ENCODE measurements at places on chromosomes 1 and 21.

GRCh38 chr1:85091671-85092280, 43.5 kb upstream of the MCOLN3 start:
- no peak for ATAC-seq

DNA sequence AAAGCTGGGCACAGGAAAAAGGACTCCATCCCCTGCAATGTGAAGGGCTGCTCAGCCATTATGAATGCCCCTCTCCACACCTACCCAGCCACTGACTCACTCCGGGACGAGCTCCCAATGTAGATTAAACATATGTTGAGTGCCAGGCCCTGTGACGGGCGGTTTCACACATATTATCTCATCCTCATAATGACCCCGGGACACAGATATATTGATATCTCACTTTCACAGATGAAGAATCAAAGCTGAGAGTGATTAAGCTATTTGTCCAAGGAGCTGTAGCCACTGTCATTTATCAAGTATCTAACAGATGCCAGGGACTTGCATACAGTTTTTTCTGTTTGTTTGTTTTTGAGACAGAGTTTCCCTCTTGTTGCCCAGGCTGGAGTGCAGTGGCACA, 35.0 kb upstream of the SLC30A1 start:
- peak; percentile 28 for ATAC-seq

DNA sequence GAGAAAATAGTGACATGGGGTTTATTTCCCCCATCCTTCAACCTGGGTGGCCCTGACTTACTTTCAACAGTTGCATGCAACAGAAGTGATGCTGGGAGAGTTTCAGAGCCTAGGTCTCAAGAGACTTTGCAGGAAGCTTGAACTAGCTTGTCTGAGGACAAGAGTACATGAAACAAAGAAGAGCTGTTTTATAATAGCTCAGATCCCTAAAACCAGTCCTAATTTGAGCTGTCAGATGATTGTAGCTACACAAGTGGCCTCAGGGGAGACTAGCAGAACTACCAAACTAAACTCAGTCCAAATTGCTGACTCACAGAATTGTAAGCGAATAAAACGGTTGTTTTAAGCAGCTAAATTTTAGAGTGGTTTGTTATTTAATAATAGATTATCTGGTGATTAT, 17.1 kb downstream of the RC3H1 start:
- peak; percentile 36 for ATAC-seq

- ATAC-seq, result peak; percentile 69
Measured at GRCh38 chr1:27349784-27350662, 8.2 kb downstream of the SYTL1 start.

DNA sequence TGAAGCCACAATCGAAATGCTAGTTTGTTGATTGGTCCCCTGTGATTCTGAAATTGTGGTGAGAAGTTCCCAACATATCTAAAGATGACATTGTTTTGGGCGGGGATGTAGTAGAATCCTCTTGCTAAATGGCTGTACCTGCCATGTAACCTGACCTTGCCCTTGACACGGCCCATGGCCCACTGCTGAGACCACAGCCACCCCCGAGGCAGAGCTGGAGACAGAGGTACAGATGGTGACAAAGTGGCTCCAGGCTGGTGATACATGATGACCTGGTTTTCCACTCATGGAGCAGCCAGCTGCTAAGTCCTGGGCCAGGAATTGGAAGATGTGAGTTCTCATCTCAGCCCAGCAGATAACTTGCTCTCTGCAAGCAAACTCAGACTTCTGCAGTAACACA, 226.5 kb downstream of the FOXD2 start:
- ATAC-seq, result no peak

DNA sequence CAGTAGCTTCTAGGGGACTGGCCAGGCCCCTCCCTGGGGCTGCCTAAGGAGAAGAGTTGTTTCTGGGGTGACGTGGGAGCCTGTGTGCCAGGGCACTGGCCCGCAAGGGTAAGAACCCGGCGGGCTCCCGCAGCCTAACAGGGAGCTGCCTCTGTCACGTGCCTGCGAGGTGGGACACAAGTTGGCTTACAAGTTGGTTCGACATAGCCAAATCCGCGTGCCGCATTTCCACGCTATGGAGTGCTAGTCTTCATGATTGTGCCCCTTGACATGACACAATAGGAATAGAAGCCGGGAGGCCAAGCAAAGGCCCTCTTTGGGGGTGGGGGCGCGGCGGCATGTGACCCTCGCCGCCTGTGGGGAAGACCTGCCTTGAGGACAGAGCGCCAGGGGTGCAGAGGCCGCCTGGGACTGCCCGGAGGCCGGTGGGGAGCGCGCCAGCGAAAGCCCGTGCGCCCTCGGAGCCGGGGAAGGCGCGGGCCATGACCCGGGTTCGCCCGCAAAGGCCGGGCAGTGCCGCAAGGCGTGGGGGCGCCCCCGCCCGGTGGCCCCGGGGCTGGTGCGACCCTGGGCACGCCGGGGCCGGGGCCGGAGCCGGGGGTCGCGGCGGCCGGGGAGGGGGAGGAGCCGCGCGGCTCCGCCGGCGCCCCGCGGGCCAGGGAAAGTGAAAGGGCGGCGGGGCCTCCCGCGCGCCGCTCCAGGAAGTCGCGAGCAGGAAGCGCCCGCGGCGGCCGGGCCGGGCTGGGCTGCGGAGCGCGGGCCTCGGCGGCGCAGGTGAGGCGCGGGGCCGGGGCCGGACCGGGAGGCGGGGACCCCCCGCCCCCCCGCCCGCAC, at the start of gene SLC37A1:
TSS of gene SLC37A1 (plus strand) at position 702 of the 834 bp plus-strand sequence. CDS start 4,603 bp downstream, outside the sequence.
- peak; percentile 50 for ATAC-seq

GRCh38 chr1:218426343-218426657, 81.2 kb downstream of the TGFB2 start:
- ATAC-seq, result no peak

GRCh38 chr1:185427264-185427663, 110.2 kb upstream of the IVNS1ABP start:
- peak; percentile 16 for ATAC-seq

DNA sequence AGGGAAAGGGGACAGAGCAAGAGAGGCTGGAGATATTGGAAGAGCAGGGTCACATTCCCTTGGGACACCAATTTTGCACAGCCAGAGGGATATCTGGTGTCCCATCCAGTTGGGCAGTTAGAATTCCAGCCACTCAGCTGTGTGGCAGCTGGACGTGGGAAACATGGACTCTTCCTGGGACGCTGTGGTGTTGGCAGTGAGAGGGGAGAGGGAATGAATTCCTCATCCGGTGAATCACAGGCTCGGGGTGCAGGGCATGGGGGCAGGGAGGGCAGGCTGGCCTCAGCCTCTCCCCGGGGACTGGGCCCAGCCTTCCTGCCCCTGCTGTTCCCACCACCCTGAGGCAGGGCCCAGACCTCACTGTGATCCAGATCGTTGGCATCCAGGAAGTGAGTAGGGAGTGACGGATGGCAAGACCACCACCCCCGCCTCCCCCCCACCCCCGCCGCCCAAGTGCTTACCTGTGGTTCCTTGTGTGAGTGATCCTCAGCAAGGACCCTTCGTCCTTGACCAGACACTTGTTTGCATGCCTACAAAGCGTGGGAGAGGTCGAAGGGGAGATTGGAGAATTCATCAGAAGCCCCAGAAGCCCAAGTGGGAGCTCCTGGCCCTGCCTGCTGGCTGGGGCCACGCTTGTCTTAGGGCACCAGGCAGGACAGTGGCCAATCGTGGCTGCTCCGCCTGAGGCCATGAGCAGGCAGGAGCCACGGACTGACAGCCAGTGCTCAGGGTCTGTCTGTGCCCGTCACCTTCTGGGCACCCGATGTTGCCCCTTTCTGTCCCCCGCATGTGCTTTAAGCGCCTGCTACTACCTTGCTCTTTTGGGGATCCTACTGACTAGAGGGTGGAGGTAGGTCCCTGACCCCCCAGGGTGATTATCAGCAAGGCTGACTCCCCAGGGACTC, 8.7 kb downstream of the WNT3A start:
- ATAC-seq, result no peak

DNA sequence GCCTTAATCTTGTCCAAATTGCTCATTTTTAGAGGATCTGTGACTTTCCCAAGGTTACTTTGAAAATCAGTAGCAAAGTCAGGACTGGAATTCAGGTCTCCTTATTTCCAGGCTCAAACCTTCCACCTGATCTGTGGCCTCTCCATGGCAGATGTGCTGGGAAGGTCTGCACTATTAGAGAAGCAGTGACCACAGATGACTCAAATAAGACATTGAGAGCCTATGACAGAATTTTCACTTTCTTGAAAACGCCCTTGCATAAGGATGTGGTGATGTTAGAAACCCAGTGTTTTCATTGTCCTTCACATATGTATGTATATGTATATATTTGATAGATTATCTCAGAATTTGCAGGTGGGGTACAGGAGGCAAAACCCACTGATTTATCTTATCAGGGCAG, 45.3 kb downstream of the TTC39A start:
- no peak for ATAC-seq

- no peak for ATAC-seq
Measured at GRCh38 chr1:78226784-78227183, 181.0 kb downstream of the GIPC2 start.

- ATAC-seq, result no peak
Measured at GRCh38 chr1:159800177-159800930, 1.8 kb upstream of the FCRL6 start.

- no peak for ATAC-seq
Measured at GRCh38 chr21:22355949-22356348, 1357.7 kb downstream of the NCAM2 start.

DNA sequence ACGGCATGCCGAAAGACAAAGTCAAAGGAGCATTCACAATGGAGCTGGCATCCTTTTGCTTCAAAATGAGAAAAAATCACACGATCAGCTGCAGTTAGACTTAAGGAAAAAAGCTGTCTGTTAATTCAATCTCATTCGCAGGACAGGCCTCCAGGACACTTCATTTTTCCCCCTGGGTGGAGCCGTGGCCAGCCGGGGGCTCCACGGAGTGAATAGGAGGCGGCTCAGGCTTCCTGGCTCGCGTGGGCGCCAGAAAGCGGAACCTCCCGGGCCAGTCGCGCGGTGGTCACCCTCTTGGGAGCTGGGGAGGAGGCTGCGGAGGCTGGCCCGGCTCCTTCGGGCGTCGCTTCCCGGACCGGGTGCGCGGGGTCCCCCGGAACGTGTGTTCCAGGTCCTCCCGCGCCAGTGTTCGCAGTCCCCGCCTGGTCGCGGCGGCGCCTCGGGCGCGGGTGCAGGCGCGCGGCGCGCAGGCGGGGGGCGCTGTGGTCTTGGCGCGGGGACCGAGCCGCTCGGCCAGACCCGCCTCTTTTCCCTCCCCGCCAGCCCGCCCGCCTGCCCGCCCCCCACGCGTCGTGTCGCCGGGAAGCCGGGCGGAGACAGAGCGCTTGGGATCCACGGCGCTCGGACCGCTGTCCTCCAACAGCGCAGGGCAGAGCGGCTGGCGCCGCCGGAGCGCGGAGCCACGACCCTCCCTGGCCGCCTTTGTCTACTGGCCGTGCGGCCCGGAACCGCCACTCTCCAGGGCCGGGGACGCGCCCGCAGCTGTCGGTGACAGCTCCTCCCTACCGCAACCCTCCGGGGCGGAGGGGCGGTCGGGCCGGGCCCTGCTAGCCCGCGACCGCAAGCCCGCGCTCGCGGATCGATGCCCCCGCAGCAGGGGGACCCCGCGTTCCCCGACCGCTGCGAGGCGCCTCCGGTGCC, at the start of gene RHOU:
TSS of gene RHOU (plus strand) at position 599 of the 921 bp plus-strand sequence. CDS start at position 863, 264 bp downstream.
- peak; percentile 88 for ATAC-seq

- peak; percentile 97 for ATAC-seq
Measured at GRCh38 chr1:1554926-1555915, 14.8 kb upstream of the TMEM240 start.

DNA sequence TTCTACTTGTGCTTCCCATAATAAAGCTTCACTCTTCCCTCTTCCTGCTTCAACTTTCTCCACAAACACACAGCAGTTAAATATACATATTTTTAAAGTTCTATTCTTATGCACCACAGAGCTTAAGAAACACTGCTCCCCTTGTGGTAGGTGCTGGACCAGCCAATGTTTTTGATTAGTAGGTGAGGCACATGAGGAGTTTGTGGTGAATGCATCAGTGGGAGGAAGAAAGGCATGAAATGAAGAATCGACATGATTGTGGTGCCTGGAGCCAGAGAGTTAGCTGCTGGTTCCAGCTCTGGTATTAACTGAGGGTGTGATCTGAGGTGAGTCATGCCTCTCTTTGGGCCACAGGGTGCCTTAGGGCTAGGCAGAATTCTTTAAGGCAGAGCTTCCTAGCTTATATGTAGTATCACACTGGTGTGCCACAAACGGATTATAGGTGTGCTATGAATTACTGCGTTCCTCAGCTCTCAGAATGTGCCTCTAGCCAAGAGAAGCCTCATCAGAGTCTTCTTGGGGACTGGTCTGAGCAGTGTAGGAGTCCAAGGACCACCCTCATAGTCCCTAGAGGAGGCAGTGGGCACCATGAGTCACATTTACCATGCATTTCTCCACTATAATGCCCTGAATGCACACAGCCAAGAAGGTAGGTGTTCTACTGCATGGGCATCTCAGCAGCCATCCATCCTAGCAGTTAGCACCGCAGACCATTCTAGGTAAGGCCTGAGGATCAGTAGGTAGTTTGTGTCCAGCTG, 97.4 kb upstream of the SGIP1 start:
- no peak for ATAC-seq

- ATAC-seq, result no peak
Measured at GRCh38 chr1:167762061-167762746, 40.4 kb downstream of the MPZL1 start.

All from motor neuron (in vitro differentiated cells).